ENCODE measurements at places on chromosomes 1 and 21.

- DNase-seq: no peak
Measured at GRCh38 chr1:85240643-85241042, 18.8 kb downstream of the C1orf52 start.

- no peak for DNase-seq
Measured at GRCh38 chr1:20867062-20867461, 80.0 kb upstream of the HP1BP3 start.

- no peak for DNase-seq
Measured at GRCh38 chr1:12407050-12407961, 177.5 kb downstream of the VPS13D start.

GRCh38 chr1:31244326-31244725 lies 4.6 kb upstream of the NKAIN1 start:
- DNase-seq: no peak

DNA sequence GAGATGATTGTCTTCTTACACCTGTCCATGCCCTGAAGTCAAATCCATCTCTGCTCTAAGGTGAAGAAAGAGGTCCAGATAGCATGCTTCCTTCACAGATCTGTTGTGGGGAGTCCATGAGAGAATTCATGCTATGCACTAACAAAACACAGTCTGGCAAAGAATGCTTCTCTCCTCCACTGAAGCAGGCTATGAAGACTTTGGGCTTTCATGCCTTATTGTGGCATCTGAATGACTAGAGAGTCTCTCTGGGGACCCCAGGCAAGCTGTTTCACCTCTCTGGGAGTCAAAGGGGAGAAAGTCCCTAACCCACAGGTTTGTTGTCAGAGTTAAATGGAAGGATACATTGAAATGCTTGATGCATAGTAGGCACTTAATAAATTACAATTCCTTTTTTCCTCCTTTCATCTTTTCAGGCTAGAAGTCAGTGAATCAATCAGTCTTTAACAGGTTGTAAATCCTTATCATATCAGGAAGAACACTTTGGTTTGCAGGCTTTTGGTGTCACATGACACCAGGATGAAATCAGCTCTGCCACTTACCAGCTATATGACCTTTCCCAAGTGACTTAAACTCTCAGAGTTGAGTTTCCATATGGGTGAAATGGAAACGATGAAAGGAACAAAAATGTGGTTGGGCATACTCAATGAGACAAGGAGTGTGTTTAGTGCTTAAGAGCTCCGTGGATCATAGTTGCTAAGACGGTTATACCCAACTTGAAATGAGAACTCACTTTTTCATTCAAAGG lies 200.1 kb upstream of the DAB1 start:
- no peak for DNase-seq

GRCh38 chr1:108502624-108503023 lies 52.5 kb downstream of the NBPF6 start:
- no peak for DNase-seq

GRCh38 chr21:37073417-37074196 lies 553 bp downstream of the TTC3 start:
- DNase-seq: peak; percentile 56

DNA sequence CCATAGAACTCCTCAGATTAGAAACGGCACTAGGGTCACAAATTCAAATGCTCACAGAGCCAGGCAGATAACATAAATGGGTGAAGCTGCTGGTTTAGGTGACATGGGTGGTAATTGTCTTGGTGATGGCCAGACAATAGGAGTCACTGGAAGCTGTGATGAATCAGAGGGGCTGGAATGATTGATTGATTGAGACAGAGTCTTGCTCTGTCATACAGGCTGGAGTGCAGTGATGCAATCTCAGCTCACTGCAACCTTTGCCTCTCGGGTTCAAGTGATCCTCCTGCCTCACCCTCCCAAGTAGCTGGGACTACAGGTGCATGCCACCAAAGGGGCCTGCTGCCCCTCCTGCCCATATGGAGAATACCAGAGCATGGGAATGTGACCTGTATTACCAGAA lies 63.0 kb downstream of the HIVEP3 start:
- no peak for DNase-seq

GRCh38 chr1:32179193-32179442 lies 357 bp upstream of the TXLNA start:
- DNase-seq: no peak

GRCh38 chr1:11170102-11170501 lies 19.1 kb upstream of the ANGPTL7 start:
- no peak for DNase-seq

GRCh38 chr1:6967431-6968111 lies 182.3 kb downstream of the CAMTA1 start:
- DNase-seq: no peak

DNA sequence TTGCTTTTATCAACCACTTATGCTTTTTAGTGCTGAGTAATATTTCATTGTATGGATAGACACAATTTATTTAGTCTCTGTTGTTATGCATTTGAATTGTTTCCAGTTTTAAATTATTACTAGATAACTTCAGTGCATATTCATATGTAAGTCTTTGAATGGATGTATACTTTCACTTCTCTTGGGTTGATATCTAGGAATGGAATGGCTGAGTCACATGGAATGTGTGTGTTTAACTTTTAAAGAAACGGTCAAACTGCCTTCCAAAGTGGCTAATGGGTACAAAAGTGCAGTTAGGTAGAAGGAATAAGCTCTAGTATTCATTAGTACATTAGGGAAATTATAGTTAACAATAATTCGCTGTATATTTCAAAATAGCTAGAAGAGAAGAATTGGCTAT lies 82.4 kb downstream of the NPHS2 start:
- no peak for DNase-seq

- no peak for DNase-seq
Measured at GRCh38 chr1:68120136-68120791, 69.8 kb upstream of the DIRAS3 start.

DNA sequence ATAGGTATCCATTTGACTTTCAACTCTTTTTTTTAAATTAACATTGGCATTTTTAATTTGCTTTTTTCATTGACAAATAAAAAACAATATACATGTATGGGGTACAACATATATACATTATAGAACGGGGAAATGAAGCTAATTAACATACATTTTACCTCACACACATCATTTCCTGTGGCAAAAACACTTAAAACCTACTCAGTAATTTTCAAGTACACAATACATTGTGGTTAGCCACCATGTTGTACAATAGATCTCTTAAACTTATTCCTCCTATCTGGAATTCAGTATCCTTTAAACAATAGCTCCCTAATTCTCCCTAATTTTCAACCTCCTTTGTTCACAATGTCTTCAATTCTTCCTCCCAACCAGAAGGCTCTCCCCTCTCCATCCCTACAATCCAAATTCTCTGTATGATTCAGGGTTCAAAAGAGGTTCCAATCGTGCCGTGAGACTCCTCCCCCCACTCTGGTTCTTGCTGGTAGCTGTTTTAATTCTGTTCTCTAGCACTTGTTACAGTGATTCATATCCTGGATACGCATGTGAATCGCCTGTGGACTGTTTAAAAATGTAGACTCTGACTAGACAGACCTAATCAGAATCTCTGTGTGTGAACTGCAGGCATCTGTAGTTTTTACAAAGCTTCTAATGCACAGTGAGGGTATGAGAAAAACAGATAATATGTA lies 87.6 kb upstream of the DUSP10 start:
- peak; percentile 29 for DNase-seq

DNA sequence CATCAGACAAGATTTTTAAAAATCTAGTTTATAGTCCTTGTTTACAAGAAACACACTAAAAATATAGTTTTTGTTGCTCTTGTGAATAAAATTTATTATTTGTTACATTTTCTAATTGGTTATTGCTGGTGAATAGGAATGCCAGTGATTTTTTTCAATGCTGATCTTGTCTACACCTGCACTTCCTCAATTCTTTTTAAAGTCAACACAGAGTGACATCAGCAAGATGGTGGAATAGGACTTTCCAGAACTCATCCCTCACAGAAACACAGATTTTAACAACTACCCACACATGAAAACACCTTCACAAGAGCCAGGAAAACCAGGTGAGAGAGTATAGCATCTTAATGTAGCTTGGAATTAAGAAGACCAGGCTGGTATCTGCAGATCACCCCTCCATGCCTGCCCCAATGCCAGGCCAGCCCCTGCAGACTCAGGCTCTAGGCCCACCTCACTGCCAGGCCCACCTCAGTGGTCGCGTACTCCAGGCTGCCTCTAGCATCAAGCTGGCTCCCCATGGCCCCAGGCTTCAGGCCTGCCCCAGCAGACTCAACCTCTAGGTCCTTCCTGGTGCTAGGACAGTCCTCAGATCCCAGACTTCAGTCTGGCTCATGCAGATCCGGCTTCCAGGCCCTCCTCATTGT lies 117.6 kb downstream of the WDR3 start:
- DNase-seq: no peak

DNA sequence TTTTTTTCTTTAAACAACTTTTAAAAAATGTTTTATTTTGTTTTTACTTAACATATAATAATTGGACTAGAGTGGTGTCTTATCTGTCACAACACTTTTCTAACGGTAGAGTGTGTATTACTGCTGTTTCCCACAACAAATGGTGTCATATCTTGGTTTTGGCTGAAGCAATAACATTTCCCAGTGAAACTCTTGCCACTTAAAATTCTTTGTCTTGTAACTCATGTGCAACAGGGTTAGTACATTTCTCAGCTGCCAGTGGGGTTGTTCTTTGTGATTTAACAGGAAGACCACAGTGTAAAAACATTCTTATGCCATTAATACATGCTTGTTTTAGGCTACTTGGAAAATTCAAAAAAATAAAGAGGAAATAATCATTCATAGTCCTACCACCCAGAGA lies 43.5 kb downstream of the ALPL start:
- DNase-seq: no peak

GRCh38 chr1:16153999-16154673 lies 1.7 kb downstream of the EPHA2 start:
- DNase-seq: no peak

GRCh38 chr1:226050133-226050532 lies 12.4 kb upstream of the H3-3A start:
- DNase-seq: no peak

- no peak for DNase-seq
Measured at GRCh38 chr1:93784538-93784937, 94.5 kb downstream of the DNTTIP2 start.

DNA sequence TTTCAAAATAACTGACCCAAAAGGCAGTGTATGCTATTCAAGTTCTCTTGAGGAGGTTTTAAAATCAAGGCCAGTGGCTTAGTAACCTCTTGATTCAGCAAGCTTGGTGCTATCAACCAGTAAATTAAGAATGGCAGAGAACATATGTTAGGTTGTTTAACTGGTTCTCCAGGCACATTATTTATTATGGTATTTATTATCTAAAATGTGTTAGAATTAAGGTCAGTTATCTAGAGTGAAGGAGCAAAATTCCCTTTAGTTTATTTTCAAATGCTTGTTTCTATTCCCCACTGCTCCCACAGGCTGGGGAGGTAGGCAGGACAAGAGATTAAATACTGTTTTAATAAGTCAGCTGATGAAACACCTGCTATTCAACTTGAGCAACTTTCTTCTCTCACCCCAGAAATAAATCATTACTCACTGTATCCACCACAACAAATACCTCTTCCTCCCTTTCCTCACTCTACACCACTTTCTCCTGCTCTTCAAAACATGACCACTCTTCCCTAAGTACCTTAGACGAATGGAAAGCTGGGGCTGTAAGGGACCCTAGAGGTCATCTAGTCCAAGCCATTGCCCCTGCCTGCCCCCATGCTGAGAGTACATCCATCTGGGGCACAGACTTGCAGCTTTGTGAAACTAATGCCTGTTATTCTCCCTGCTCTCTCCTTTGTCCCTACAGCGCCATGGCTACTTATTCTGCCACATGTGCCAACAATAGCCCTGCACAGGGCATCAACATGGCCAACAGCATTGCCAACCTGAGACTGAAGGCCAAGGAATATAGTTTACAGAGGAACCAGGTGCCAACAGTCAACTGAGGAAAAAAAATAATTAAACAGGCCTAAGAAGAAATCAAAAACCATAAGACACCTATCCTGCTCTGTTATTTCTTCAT lies 71.7 kb downstream of the PRRX1 start:
- no peak for DNase-seq

DNA sequence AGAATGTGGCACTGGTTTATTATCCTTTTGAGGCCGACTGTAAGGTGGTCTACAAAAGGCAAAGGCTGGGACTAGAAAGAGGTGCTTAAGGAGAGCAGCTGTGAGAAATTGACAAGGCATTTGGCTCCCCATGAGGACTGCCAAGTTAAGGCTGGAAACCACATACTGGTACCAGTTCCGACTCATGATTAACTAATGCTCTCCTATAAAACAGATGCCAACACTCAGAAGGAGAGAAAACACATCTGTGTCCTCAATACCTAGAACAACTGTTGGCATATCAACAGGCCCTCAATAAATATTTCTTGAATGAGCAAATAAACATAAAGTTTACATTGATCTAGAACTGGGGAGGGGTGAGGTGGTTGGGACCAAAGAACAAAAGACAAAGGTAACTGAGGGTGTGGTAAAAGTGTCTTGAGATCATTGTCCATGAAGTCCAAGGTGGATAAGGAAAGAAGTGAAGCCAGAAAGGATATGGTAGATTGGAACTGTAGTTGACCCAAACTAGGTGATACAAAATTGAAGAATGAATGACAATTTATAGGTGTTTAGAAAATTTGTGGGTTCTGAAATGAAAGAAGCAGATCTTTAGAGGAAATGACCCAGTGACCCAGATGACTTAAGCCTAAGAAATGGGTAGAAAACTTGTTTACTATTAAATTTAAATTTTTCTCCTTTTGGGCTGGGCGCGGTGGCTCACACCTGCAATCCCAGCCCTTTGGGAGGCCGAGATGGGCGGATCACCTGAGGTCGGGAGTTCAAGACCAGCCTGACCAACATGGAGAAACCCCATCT lies 16.9 kb upstream of the MCL1 start:
- no peak for DNase-seq

GRCh38 chr1:212669102-212669501 lies 30.5 kb downstream of the BATF3 start:
- no peak for DNase-seq

DNA sequence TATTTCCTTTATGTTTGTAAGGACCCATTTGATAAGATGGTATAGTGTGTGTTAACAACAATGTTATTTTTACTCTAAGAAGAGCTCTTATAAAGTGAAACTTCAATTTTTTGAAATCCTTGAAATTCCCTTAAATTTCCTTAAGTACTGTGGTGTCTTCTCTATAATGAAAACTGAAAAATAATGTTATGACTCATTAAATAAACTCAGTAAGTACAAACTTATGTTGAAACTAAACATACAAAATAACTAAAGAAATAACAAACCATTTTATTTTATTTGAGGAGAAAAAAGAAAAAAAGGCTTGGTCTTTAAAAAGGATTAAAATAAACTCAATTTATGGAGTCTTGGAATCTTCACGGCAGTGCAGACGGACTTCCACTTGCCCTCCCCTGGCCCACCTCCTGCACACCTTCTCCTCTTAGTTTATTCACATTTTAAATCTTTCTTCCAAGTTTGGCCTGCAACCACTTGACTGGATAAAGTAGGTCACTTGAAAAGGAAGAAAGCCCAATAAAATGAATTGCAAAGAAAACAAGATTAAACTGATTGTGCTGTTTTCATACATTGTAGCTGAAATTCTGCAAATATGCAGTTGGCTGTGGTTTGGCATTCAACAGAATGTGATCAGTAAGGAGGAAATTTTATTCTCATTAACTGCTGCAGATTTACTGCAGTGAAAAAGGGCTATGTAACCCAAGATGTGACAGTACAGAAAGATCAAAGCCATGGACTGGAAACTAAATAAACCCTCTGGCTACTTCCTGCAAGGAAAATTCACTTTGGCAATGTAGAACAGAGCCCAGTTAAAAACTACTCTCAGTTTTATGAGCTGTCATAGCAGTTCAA lies 48.5 kb upstream of the SCYL3 start:
- no peak for DNase-seq

GRCh38 chr1:60895701-60896100 lies 186.7 kb upstream of the NFIA start:
- no peak for DNase-seq

Data from stimulated activated CD8-positive, alpha-beta memory T cell treated with anti-CD3 and anti-CD28 coated beads, Interleukin-4, amount 100 ng/mL, for 24 hours (primary cell).